AG10803 (cell line): ENCODE measurements at places on chromosomes 4 and X.

GRCh38 chr4:7823416-7823824 lies 116.2 kb downstream of the AFAP1 start:
- peak; percentile 59 for DNase-seq

- peak; percentile 75 for DNase-seq
Observed at GRCh38 chr4:74501579-74501978, 56.6 kb downstream of the AREG start.

- no peak for DNase-seq
Observed at GRCh38 chrX:27229721-27230120, 233.4 kb downstream of the PPP4R3C start.

DNA sequence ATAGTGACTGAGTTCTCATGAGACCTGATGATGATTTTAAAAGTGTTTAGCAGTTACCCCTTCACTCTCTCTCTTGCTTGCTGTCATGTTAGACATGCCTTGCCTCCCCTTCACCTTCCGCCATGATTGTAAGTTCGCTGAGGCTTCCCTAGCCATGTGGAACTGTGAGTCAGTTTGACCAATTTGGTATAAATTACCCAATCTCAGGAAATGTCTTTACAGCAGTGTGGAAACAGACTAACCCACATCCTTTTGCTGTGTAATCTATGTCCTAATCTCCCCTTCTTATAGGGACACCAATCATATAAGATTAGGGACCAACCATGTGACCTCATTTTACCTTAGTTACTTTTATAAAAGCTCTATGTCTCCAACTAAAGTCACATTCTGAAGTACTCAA lies 677.8 kb downstream of the ADGRL3 start:
- DNase-seq = no peak

GRCh38 chrX:2385224-2385623 lies 115.6 kb downstream of the DHRSX start:
- peak; percentile 83 for DNase-seq

- DNase-seq = no peak
Observed at GRCh38 chr4:87399148-87399547, 8.2 kb upstream of the HSD17B11 start.

GRCh38 chr4:95528388-95528948 lies 20.3 kb downstream of the UNC5C start:
- no peak for DNase-seq

DNA sequence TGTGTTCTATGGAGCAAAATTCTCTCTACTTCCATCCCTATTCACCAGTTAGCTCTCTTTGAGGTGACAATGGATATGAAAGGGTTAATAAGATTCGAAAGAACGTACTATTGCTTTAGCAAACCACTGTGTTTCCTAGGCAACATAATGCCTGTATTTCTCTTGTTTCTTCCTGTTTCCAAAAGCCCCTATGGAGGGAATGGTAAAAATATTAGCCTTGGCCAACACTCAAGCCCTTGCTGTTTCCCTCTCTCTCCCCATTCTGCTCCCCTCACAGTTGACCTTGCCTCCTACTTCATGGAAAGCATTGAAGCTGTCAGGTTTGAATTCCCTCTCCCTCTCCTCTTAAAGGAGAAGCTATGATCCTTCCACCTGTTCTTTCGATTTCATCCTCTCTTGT lies 9.6 kb upstream of the PGRMC1 start:
- no peak for DNase-seq

GRCh38 chr4:17241835-17242234 lies 270.1 kb downstream of the QDPR start:
- DNase-seq = no peak

DNA sequence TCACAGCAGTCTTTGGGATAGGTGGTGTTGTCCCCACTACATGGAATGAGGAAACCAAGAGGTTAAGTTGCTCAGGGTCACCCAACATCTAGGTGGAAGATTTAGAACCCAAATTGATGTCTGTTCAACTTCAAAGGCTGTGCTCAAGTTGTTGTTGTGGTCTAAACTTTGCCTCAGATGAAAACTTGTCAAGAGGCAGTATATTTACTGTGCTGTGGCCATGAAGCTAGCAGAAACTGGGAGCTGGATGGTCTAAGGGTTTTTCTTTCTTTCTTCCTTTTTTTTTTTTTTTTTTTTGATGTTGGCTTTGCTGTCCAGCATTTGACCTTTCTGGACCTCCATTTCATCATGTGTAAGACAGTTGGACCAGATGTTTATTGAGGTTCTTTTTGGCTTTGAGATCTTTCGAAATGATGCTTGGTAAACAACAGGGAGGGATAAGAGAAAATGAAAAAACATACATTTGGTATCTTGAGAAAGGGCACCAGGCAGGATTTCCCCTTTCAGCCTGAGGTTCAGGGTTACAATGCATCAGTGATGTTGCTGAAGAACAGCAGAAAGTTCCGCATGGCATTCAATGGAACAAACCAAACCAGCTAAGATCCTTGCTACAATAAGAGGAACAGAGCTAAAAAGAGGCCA lies 166.2 kb upstream of the RPS6KA3 start:
- DNase-seq = no peak
